Activated T-cell treated with anti-CD3 and anti-CD28 coated beads, Interleukin-2, amount 50 U/mL, for 72 hours (primary cell): ENCODE measurements at places on chromosomes 11 and 22.

DNA sequence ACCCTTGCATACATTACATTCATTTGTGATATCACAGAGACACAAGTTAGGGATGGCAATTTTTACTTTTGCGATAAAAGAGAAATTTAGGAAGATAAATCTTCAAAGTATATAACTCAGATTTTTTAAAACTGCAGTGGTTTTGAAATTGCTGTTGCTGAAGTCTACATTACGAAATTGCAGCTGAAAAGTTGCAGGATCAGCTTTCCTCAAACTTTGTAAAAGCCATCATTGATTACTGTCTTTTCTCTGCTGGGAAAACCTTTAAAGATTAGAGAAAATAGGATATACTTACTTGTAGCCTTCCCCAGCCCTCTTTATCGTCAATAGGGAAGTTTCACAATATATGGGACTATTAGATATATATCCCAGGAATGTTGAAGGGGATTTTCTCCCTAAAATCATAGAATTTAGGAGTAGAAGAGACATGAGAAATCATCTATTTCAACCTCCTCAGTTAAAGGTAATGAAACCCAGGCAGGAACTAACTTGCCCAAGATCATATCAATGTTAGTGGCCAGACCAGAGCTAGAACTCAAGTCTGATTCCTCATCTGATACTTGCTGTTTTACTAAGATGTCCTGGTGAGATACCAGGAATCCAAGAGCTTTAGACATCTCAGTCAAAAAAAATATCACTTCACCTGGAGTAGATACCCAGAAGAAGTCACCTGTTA, 10.4 kb upstream of the AGBL2 start:
- no peak overlapping the region for H3K27ac ChIP-seq
- no peaks in the 10 kb centered on the region for H3K27me3 ChIP-seq

DNA sequence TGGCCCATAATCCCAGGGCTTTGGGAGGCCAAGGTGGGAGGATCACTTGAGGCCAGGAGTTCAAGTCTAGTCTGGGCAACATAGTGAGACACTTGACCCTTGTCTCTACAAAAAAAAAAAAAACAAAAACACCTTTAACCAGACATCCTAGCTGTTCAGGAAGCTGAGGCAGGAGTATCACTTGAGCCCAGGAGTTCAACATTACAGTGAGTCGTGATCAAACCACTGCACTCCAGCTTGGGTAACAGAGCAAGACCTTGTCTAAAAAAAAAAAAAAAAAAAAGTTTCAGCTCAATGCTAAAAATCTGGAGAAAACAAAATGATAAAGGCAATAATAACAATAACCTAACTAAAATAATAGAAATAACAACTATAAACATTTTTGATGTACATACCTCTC, 22.6 kb upstream of the APLP2 start:
- H3K4me3 ChIP-seq: no peak overlapping the region
- no peak overlapping the region for H3K27ac ChIP-seq
- no peak for DNase-seq
- no peaks in the 10 kb centered on the region for H3K36me3 ChIP-seq

DNA sequence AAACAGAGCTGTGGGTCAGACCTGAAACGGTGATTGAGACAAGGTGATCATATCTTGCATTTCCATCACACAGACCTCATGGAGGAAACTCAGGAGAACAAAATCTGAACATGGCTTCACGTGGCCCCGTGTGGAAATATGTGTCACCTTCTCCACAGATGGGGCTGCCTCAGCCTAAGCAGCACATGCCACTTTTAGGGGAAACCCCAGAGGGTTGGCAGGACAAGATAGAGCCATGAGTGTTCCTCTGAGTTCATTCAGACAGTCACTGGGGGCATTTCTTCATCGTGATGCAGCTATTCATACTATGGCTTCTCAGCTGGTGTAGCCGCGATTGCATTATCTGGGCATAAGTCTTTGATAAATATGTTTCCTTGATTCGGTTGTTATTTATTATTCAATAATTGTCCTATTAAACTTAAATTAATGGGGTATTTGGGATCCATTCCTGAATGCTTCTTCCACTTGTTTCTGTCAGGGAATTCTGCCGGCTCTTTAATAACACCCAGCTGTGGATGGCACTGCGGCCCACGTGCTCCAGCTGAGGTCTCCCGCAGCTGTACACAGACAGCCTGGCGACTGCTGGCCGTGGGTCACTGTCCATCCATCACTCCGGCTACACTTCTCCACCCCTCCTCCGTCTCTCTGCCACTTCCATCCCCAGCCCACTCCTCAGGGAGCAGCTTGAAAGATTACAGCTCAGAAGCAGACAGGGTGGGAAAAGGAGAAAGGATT, 485.1 kb downstream of the OPCML start:
- H3K36me3 ChIP-seq: no peaks in the 10 kb centered on the region
- no peak overlapping the region for H3K27ac ChIP-seq
- no peak overlapping the region for H3K4me3 ChIP-seq
- H3K27me3 ChIP-seq: no peaks in the 10 kb centered on the region
- H3K4me1 ChIP-seq: no peaks in the 10 kb centered on the region

DNA sequence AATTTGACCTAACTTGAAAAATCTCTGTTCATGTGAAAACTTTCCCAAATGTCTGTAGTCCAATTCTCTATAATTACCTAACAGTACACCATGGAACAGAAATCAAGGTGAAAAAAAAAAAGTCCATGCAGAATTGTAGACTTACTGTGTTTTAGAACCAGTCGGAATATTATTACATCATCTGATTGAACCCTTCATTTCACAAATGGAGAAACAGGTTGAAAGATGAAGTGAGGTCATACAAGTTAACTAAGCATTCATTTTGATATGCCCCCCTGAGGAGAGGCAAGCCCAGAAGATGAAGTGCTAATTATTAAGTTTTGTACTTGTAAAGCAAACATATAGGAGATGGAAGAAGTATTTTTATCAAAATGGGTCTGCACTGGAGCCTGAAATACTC, 179.4 kb downstream of the WNT11 start:
- no peak overlapping the region for H3K27ac ChIP-seq
- H3K36me3 ChIP-seq: peaks cover 2% of the 10 kb centered on the region
- H3K27me3 ChIP-seq: no peaks in the 10 kb centered on the region

- no peak for DNase-seq
- H3K27me3 ChIP-seq: no peaks in the 10 kb centered on the region
- no peaks in the 10 kb centered on the region for H3K4me1 ChIP-seq
- no peak overlapping the region for H3K27ac ChIP-seq
- no peaks in the 10 kb centered on the region for H3K36me3 ChIP-seq
Measured at GRCh38 chr11:106424111-106424510, 346.6 kb downstream of the AASDHPPT start.

- H3K36me3 ChIP-seq: no peaks in the 10 kb centered on the region
- no peak for DNase-seq
- H3K27ac ChIP-seq: no peak overlapping the region
- H3K27me3 ChIP-seq: no peaks in the 10 kb centered on the region
- no peak overlapping the region for H3K4me3 ChIP-seq
Measured at GRCh38 chr22:25758316-25758715, 16.3 kb downstream of the MYO18B start.

DNA sequence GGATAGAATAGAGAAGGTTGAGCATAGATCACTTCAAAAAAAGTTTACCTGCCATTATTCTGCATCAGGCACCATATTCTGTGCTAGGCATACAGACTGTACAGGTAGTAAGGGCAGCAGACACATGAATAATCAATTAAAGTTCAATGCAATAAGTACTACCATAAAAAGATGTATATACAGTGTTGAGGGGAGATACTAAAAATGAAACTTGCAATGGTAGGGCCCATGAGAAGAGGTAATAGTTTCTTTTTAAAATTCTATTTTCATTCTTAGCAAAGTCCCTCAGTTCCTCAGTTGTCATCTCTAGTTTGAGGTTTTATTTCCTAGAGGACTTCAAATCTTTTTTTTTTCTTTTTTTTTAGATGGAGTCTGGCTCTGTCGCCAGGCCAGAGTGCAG, 819.9 kb downstream of the FAM181B start:
- peaks cover 9% of the 10 kb centered on the region for H3K4me1 ChIP-seq
- no peak overlapping the region for H3K27ac ChIP-seq
- no peak overlapping the region for H3K4me3 ChIP-seq
- H3K36me3 ChIP-seq: no peaks in the 10 kb centered on the region
- no peak for DNase-seq

DNA sequence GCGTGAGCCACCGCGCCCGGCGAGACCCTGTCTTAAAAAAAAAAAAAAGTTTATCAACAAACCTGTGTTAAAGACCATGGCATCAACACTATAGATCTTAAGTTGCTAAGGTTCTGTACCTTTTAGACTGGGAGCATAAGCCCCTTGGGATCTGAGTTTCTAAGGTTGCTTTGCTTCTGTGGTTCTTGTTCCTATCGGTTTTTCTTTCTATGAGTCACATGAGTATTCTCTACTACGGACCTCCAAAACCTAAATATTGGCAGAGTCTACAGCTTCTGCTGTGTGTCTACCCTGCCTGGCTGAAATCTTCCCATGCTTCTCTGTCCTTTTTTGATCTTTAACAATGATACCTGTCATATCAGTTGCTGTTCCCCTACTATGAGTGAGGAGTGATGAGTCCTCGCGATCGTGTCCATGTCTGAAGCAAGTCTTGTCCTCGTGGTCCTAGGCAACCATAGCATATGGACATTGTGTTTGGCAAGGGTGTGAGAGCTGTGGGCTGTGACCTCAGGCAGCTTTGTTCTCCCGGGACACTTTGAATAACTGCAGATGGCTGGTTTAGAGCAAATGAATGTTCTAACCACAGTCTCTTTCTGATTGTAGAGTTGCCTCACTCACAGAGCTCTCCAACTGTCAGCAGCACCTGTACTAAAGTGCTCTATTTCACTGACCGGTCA, 9.0 kb upstream of the DLAT start:
- DNase-seq: no peak
- H3K4me3 ChIP-seq: no peak overlapping the region
- H3K27ac ChIP-seq: no peak overlapping the region
- H3K27me3 ChIP-seq: no peaks in the 10 kb centered on the region
- H3K4me1 ChIP-seq: peaks cover 5% of the 10 kb centered on the region

DNA sequence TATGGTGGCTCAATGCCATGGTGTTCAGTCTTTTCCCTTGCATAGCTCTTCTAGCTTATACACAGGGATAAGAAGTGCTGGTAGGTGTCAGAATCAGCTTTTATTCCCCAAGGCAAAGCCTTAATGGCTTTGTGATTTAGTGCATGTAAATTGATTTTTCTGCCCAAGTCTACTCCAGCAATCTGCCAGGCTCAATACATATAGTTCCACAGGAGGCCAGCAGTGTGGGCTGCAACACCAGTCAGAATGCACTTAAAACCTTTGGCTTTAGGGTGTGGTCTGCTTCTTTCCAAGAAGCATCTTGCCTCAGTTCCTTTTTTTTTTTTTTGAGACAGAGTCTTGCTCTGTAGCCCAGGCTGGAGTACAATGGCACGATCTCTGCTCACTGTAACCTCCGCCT, 14.5 kb upstream of the CAPRIN1 start:
- no peaks in the 10 kb centered on the region for H3K27me3 ChIP-seq
- H3K27ac ChIP-seq: no peak overlapping the region
- DNase-seq: no peak
- no peak overlapping the region for H3K4me3 ChIP-seq

DNA sequence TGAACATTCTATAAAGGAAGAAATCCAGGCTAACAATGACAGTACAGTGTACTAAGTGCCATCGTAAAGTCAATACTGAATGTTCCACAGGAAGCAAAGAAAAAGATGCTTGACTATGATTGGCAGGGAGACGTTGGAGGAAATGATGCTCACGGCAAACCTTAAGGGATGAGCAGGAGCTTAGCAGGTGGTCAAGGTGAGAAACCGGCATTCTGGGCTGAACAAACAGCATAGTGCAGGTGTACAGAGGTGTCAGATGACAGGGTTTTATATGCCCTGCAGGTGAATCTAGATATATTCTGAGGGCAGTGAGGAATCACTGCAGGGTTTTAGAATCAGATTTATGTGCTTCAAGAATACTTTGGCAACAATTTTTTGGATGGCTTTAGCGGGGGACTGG, 85.3 kb upstream of the HEPHL1 start:
- no peak overlapping the region for H3K4me3 ChIP-seq
- no peaks in the 10 kb centered on the region for H3K36me3 ChIP-seq
- peaks cover 20% of the 10 kb centered on the region for H3K27me3 ChIP-seq

DNA sequence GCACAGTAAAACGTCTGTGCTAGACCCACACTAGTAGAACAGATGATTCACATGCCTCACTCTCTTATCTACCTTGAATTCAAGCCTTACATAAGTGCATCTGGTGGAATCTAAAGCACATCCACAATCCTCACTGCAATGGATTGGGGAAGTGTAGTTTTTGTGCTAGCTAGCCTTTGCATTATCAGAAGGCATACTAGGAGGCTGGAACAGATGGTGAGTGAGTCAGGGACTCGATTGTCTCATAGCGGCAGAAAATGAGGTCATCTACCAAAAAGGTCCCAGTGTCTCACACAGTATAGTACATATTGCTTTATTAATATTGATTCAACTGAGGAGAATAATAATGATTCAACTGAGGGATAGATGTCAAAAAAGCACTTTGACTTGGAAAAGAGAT, 9.3 kb downstream of the MSANTD4 start:
- H3K27ac ChIP-seq: no peak overlapping the region
- H3K4me3 ChIP-seq: no peak overlapping the region
- peaks cover 21% of the 10 kb centered on the region for H3K36me3 ChIP-seq
- no peak for DNase-seq
- no peaks in the 10 kb centered on the region for H3K27me3 ChIP-seq

DNA sequence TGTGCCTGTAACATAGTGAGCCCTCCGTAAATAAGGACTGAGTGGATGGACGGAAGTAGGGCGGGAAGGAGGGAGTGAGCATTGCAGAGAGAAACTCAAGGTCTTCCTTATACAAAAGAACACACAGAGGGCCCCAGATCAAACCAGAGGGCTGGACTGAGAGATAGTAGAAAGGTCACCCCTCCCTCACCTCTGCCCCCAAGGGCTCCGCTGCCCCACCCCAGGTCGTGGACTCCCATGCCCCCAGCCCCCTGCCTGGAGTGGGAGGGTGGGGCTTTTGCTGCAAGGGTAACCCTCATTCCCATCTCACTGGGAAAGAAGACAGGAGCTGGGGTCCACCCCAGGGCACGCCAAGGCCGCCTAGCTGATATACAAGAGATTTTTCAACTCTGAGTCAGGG, 157.0 kb downstream of the MN1 start:
- H3K4me3 ChIP-seq: no peak overlapping the region
- no peak overlapping the region for H3K27ac ChIP-seq
- no peaks in the 10 kb centered on the region for H3K36me3 ChIP-seq
- H3K27me3 ChIP-seq: no peaks in the 10 kb centered on the region
- no peaks in the 10 kb centered on the region for H3K4me1 ChIP-seq
- DNase-seq: no peak
